CD4-positive, CD25-positive, alpha-beta regulatory T cell (primary cell): ENCODE measurements at places on chromosomes 1 and 21. TPM values are rescaled to one million over a fixed set of nuclear protein-coding genes. Genes with fewer than 3 reads are reported as not detected.

SFN gene
- 1.3 TPM for total RNA-seq

AADACL3 gene
- total RNA-seq: not detected

DNA sequence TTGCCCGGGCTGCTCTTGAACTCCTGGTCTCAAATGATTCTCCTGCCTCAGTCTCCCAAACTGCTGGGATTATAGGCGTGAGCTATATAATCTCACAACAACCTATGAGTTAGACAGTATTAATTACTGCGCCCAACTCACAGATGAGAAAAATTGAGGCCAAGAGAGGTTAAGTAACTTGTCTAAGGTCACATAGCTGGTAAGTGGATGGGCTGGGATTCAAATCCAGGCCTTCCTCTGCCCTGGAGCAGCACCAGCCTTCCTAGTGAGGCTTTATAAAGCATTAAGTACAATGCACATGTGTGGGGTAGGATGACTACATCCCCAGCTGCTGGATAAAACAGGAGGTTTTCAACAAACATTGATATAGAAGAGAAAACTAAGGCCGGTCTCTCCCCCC, 15.1 kb downstream of the E2F2 start:
- H3K27ac ChIP-seq: no peak overlapping the region
- H3K36me3 ChIP-seq: peaks cover 20% of the 10 kb centered on the region
- no peak overlapping the region for H3K4me3 ChIP-seq
- no peak for DNase-seq

RNU1-2 gene
- 3,278 TPM for total RNA-seq

PROX1 gene
- total RNA-seq: not detected
